ENCODE measurements at places on chromosomes 4 and X. TPM values are rescaled to one million over a fixed set of nuclear protein-coding genes. Genes with fewer than 3 reads are reported as not detected.

DNA sequence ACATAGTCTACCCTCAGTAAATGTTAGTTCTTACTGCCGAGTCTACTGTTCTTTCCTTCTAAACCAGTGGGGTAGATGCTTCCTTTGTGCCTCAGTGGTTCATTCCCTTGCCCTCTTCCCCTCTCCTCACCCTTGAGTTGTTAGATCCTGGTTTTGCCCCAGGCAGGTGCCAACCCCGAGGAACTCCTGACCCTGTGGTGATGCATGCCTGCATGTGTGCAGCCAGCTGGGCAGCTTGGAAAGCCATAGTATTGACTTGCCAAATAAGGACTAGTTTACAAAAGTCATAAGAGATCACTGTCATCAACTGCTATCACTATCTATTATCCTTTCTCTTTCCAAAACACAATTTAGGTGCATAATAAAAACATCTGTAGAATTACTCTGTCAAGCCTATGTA, 50.9 kb downstream of the REPS2 start:
- DNase-seq, result no peak

The F8A1 gene
- 8.4 TPM for total RNA-seq

DNA sequence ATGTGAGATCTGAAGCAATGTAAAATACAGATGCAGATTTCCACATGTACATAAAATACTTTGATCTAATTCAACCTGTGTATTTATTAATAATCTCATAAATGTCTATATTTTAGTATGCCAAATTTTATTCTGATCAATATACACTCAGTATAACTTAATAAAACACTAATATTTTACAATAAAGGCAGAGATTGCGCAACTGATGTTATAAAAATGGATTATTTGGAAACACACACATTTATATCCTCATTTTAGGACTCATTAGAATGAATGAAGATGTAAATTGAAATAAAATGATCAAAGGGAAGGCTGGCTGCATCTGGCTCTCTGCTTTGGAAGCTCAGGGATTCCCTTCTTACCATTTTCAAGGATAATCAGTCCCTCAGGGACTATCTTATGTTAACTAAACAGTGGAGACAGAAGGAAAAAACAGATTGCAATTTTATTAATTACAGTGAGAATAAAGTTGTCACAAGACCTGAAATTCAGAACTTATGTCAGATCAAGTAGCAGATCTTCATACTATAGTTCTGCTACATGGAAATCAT, 900.9 kb upstream of the EPHA5 start:
- DNase-seq, result no peak

The PRDM5 gene
- 17.3 TPM for total RNA-seq

GRCh38 chr4:152188801-152189200, 347.1 kb downstream of the FBXW7 start:
- no peak for DNase-seq

Data from H7 (cell line).